Bladder microvascular endothelial cell (primary cell): ENCODE measurements at places on chromosomes 1 and 21. TPM values are rescaled to one million over a fixed set of nuclear protein-coding genes. Genes with fewer than 3 reads are reported as not detected.

Gene PRAMEF15
- not detected in 2 replicates for total RNA-seq

Gene WASF2
- 31.6 and 103 TPM in 2 replicates for total RNA-seq

Gene GJA8
- not detected in 2 replicates for total RNA-seq

Gene KCNK1
- 0.32 TPM in 1 of 2 replicates, not detected in the other for total RNA-seq
